Stimulated activated CD8-positive, alpha-beta memory T cell treated with anti-CD3 and anti-CD28 coated beads, Interleukin-2, amount 100 ng/mL, for 1 hour (primary cell): ENCODE measurements at places on chromosomes 2 and 18.

DNA sequence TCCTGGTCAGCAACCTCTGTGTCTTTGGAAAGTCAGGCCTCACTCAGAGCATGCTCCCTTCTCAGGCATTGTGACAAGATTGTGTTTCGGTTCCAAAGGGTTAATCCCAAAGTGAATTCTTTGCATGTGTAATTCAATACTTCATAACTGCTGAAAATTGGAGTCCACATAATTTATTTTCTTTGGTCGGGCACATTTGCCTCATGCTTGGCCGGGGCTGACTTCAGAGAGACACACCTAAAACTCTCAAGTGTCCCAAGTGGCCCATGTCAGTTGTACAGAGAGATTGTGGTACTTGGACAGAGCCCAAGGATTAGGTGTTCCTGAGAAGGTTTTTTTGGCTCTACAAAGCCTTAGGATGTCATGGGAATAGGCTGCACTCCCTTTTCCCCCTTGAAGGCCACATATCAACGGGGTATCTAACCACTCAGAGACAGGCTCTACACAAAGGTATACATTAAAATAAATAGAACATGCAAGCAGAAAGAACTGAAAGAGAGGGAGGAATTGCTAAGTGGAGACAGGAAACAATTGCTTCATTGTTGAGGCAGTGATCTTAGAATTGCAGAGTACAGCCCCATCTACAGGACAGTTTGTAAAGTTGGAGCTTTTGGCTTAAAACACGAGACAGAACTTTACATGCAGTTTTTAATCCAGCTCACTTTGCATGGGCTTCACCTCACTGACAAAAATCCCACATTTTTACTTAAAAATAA is 1232.3 kb upstream of the ZEB2 start:
- DNase-seq: no peak

- no peak for DNase-seq
Measured at GRCh38 chr2:56580242-56580641, 396.5 kb downstream of the CCDC85A start.

DNA sequence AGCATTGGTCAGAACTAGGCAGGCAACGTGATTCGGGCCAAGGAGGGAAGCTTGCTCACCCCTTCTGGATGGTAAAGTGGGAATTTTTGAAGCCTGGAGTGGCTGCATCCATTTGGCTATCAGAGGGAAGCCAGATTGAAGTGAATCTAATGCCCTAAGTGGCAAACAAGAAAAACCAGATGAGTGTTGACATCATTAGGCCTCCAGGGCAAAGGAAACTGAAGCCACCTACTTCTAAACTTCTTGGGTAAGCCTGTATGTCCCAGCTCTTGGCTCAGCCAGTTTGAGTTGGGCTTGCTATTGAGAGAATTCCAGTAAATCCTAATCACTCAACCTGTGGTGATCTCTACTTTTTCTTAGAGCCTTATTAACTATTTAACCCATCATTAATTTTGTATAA is 20.9 kb downstream of the SOX11 start:
- no peak for DNase-seq

GRCh38 chr2:150486539-150487484 is 655 bp downstream of the RND3 start:
- no peak for DNase-seq

- no peak for DNase-seq
Measured at GRCh38 chr2:97868986-97869721, 126.6 kb downstream of the TMEM131 start.

- no peak for DNase-seq
Measured at GRCh38 chr2:20126040-20126439, 74.6 kb upstream of the LAPTM4A start.

DNA sequence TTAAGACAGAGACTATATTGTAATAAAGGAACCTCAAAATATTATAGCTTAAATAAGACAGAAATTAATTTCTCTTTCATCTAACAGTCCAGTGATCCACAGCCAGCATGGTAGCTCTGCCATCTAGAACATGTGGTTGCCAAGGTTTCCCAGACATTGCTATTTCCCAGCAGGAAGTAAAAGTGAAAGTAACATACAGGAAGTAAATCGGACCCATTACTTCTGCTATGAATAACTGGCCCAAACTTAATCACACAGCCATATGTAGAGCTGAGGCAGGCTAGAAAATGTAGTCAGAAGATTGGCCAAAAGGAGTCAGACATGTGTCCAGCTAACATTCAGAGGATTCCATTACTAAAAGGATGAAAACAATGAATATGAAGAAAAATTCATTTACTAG is 71.0 kb downstream of the NOL4 start:
- no peak for DNase-seq

GRCh38 chr18:32048507-32049091 is 30.0 kb downstream of the RNF125 start:
- DNase-seq: no peak

DNA sequence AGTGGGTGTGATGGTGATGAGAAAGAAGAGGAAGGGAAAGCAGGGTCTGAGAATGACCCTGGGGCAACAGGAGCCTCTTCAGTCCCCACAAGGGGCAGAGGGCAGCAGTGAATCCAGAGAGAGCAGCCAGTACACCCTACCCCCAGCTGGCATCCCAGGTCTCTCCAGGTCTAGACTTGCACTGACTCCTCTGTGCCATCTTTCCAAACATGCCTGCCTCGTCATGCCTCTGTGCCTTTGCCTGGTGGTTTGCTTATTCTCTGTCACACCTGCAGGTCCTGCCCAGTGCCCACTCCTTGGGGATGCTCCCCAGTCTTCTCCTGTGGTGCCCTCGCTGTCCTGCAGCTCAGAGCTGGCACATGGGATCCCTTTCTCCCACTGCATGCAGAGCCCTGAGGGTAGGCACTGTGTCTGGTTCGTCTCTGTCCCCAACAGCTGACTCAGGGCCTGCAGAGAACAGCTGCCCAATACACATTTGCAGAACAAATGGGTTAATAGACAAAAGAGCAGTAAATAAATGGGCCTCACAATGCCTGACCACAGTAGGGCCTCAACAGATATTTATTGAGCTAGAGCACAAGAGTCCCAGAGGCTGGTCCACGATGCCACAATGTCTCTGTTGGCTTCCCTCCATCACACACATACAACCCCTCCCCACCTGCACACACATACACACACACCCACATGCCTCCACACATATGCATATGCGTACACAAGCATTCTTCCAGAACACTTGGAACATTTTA is 89.8 kb downstream of the HS1BP3 start:
- no peak for DNase-seq

DNA sequence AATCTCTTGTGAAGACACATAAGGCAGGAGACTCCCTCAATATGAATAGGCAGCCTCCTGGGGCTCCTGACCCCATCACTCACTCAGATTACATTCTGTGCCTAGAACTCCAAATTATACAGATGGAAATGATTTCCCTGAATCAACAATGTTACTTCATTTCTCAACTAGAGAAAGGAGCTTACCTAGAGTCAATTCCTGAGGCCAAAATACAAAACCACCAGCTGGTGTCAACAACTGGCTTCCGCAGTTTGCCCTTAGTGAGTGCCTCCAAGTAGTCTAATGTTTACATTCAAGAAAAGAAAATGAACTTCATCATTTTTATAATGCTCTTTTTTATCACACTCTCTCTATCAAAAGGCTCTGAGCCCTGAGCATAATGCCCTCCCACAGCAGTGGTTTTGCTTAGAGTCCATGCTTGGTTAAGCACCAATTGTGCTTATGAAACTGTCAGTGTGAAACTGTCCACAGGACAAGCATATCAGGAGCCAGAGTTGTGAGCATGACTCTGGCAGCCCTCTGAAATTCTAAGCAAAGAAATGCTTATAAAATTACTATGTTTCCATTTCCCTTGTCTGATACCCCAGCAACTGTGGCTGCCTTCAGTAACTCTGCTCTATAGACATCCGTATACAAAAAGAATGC is 305.7 kb upstream of the PKDCC start:
- DNase-seq: no peak

- DNase-seq: no peak
Measured at GRCh38 chr2:164810843-164811242, 30.8 kb downstream of the COBLL1 start.

- no peak for DNase-seq
Measured at GRCh38 chr18:76928179-76928868, 106.0 kb downstream of the ZNF236 start.

DNA sequence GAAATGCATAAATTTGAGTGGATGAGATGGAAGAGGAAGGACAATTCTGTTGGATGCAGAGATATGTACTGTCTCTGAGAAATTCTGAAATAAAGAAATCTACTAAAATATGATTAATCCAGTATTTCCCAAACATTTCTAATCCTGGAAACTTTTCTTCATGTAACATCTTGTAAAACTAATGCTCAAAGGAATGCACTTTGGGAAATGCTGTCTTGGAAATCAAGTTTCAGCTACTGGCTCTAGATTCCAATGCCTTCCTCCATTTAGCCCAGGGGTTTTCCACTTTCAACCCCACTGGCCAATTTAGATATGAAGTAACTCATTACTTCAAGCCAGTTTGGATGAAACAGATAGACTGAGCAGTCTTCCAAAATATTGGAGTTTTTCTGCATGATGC is 355.1 kb downstream of the TXNL1 start:
- no peak for DNase-seq

DNA sequence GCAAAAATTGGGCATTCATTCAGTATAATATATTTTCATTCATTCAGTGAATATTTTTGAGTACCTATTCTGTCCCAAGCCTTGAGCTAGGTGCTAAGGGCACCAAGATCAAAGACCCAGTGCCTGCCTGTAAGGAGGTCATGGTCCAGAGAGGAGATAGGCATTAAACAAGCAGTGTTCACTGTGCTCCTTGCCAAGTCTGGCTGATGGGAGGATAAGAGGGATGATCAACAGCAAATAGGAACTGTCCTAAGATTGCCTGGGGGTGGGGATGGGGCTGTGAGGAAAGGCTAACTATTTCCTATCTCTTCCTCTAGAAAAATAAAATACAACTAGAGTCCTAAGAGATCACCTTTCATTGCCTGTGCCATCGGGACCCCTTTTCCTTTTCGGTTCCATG is 60.4 kb downstream of the SETBP1 start:
- DNase-seq: no peak

- DNase-seq: no peak
Measured at GRCh38 chr2:151946899-151947812, 118.9 kb upstream of the ARL5A start.

GRCh38 chr2:217909156-217909820 is 93.5 kb downstream of the TNS1 start:
- no peak for DNase-seq

GRCh38 chr18:27871726-27872125 is 305.2 kb downstream of the CDH2 start:
- DNase-seq: no peak

DNA sequence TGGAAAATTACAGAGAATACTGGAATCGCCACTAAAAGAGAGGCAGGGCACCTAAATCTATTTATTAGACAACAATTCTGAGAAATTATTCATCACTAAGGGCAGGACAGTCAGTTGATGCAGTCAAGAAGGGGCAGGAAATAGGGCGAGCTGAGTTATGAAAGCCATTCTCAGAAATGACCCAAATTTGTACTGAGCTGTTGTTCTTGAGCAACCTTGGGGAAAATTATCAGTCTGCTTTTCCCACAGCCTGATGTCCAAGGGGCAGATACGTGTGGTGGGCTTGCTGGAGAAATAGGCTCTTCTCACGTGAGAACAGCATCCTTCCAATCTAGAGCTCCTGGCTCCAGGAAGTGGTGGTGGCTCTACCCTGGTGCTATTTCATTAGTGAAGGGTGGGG is 38.6 kb downstream of the STON1 start:
- DNase-seq: no peak

DNA sequence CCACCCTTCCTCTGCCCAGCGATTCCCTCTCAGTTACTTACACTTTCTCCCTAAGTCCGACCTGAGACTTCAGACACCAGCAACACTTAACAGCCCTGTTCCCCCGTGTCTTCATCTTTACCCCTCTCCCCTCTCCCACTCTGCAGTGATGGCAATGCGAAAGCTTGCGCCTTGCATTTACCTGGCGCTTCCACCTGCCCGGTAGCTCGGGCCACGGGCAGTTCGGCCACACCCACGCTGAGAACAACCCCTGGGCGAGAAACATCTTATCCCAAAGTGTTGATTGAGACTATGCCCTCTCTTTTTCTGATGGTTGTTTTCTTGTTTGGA is 558 bp downstream of the DNAJC10 start:
- DNase-seq: no peak

DNA sequence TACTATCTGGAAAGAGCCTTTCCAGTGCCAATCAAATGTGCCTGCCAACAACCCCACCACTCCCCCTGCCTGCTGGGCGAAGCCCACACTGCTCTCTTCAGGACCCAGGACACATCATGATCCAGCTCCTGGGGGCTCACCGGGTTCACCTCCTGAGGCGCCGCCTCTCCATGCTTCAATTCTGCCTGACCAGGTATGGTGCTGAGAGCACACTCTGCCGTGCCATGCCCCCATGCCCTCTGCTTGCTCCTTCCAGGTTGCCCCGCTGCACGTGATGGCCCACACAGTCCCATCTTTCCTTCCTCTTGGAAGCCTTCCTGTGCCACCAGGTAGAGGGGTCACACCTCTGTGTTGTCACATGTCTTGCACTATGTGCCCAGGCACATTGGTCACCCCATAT is 47.5 kb downstream of the ASB18 start:
- no peak for DNase-seq

- no peak for DNase-seq
Measured at GRCh38 chr18:54867131-54867530, 38.9 kb downstream of the RAB27B start.

GRCh38 chr18:23504720-23505119 is 1.4 kb downstream of the RMC1 start:
- DNase-seq: no peak

- DNase-seq: peak; percentile 20
Measured at GRCh38 chr2:86221066-86221684, 21.9 kb downstream of the MRPL35 start.

DNA sequence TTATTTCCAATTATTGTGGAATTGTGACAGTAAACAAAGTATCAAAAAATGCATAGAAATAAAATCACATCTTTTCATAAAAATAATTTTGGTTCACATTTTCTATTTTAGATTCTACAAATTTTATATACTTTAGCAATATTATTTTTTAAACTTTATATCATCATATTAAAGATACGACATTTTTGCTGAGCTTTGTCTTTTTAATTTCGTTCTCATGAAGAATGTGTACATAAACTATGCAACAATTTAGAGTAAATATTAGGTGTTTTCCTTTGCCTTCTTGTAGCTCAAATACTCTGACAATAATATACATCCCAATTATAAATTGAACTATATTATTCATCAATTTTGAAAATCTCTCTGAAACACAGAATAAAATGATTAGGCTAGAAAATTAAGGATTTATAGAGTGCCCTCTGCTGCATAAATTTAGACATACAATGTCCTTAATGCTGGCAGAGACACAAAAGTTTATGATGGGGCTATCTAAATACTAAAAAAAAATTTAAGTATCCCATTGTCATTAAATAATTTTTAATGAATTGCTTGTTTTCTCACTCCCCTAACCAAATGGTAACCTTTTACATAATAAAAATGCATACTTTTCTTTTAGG is 45.7 kb downstream of the CCDC102B start:
- DNase-seq: no peak

- DNase-seq: no peak
Measured at GRCh38 chr2:172147944-172148650, 45.4 kb upstream of the DLX2 start.

- no peak for DNase-seq
Measured at GRCh38 chr2:99806758-99807157, 316.9 kb upstream of the REV1 start.
